ENCODE measurements at places on chromosomes 16 and 17. TPM values are rescaled to one million over a fixed set of nuclear protein-coding genes. Genes with fewer than 3 reads are reported as not detected.

The ADAM11 gene
- 3.7 TPM for total RNA-seq

The APRT gene
- total RNA-seq = 134 TPM

The ZMYND15 gene
- not detected for total RNA-seq

The CDH1 gene
- total RNA-seq = 116 TPM

The C1QTNF8 gene
- not detected for total RNA-seq

The BAHCC1 gene
- total RNA-seq = 9.1 TPM

The KCTD11 gene
- 12.5 TPM for total RNA-seq

The TEX14 gene
- total RNA-seq = not detected

The KAT8 gene
- 76.6 TPM for total RNA-seq

The SEZ6L2 gene
- total RNA-seq = 15.7 TPM

The CNGB1 gene
- not detected for total RNA-seq

The MPRIP gene
- 202 TPM for total RNA-seq

The C17orf107 gene
- total RNA-seq = 1.7 TPM

The MT1E gene
- total RNA-seq = 564 TPM

The OTOP3 gene
- total RNA-seq = 0.74 TPM

The PITPNM3 gene
- total RNA-seq = 8.6 TPM

The RNF222 gene
- 2.5 TPM for total RNA-seq

The RABEP2 gene
- 44.7 TPM for total RNA-seq

The C17orf78 gene
- not detected for total RNA-seq

The DHX58 gene
- total RNA-seq = 8.1 TPM

The SCGB1C2 gene
- total RNA-seq = not detected

The DHRS7C gene
- not detected for total RNA-seq

The IRX3 gene
- 16.5 TPM for total RNA-seq

The ATF7IP2 gene
- 5.4 TPM for total RNA-seq

The ZCCHC14 gene
- 74.2 TPM for total RNA-seq

The CACNG1 gene
- not detected for total RNA-seq

The MYH8 gene
- total RNA-seq = not detected

The SRCIN1 gene
- 5.2 TPM for total RNA-seq

The GPR142 gene
- total RNA-seq = 0.98 TPM

The TEX19 gene
- total RNA-seq = not detected

The CCL4 gene
- total RNA-seq = 15.0 TPM

The PRR29 gene
- total RNA-seq = not detected

The GUCY2D gene
- total RNA-seq = not detected

The CHST5 gene
- total RNA-seq = not detected

The CHRNB1 gene
- total RNA-seq = 5.9 TPM

The C16orf86 gene
- 10.3 TPM for total RNA-seq

The KCNH4 gene
- not detected for total RNA-seq

The SDR42E2 gene
- total RNA-seq = not detected

The SLC38A8 gene
- not detected for total RNA-seq

The CCL15 gene
- not detected for total RNA-seq

The KRTAP2-3 gene
- total RNA-seq = not detected

The G6PC1 gene
- total RNA-seq = not detected

The ATP2A3 gene
- 15.5 TPM for total RNA-seq

The HNF1B gene
- total RNA-seq = not detected

The IL34 gene
- total RNA-seq = 6.1 TPM

The PYY gene
- total RNA-seq = not detected

The CD19 gene
- total RNA-seq = not detected

The SHMT1 gene
- 31.4 TPM for total RNA-seq

The HSDL1 gene
- 16.9 TPM for total RNA-seq

The ITGA2B gene
- total RNA-seq = 2.0 TPM

The SPATA22 gene
- not detected for total RNA-seq

The NF1 gene
- total RNA-seq = 58.7 TPM

The CCL4L2 gene
- 5.2 TPM for total RNA-seq

The MYO15B gene
- total RNA-seq = 160 TPM

The FAM20A gene
- total RNA-seq = 16.2 TPM

The NOD2 gene
- total RNA-seq = 43.5 TPM

The CES5A gene
- total RNA-seq = not detected

The SHCBP1 gene
- total RNA-seq = 0.74 TPM

The SPN gene
- 7.4 TPM for total RNA-seq

Data from vagina (tissue), 2 donors.